ENCODE measurements at places on chromosomes 5 and 9. TPM values are rescaled to one million over a fixed set of nuclear protein-coding genes. Genes with fewer than 3 reads are reported as not detected.

RBM27 gene
- 25.3 TPM for total RNA-seq

IRX1 gene
- not detected for total RNA-seq

SPINK13 gene
- total RNA-seq, result not detected

KDM3B gene
- total RNA-seq, result 69.6 TPM

DNA sequence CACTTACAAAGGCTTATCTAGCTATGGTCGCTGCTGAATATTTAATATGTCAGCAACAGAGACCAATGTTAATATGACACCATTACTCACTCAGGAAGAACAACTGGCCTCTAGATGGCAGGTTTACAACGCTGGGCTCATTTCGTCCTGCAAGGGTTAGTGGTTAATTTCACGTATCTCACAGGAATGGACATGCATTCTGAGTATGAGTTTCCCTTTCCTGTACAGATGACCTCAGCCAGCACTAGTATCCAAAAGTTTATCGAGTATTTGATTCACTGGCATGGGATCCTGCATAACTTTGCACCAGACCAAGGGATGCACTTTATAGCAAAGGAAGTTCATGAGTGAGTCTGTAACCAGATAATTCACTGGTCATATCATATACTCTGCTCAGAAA lies 8.7 kb upstream of the TRPC7 start:
- H3K27me3 ChIP-seq, result no peaks in the 10 kb centered on the region
- no peak overlapping the region for H3K4me3 ChIP-seq
- H3K36me3 ChIP-seq, result no peaks in the 10 kb centered on the region
- no peak overlapping the region for H3K27ac ChIP-seq
- no peaks in the 10 kb centered on the region for H3K4me1 ChIP-seq
- no peak for DNase-seq

DNA sequence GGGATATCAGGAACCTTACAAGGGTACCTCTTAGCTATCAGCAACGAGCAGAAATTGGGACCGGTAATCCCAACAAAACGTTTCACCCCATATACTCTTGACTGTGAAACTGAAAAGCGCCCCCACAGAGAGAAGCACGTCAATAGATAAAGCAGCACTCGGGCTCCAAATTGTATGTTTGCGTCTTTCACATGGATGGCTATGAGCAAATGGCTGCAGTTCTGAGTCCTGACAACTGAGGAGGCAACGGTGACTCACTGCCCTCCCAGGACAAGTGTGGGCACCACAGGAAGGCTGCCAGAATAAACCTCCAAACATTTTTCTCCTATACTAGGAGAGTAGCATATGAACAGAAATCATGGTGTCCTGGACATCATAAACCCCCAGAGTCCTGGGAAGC lies 36.6 kb downstream of the SEMA4D start:
- no peak overlapping the region for H3K27ac ChIP-seq
- H3K4me3 ChIP-seq, result no peak overlapping the region
- no peaks in the 10 kb centered on the region for H3K4me1 ChIP-seq
- DNase-seq, result no peak
- H3K36me3 ChIP-seq, result no peaks in the 10 kb centered on the region

DNA sequence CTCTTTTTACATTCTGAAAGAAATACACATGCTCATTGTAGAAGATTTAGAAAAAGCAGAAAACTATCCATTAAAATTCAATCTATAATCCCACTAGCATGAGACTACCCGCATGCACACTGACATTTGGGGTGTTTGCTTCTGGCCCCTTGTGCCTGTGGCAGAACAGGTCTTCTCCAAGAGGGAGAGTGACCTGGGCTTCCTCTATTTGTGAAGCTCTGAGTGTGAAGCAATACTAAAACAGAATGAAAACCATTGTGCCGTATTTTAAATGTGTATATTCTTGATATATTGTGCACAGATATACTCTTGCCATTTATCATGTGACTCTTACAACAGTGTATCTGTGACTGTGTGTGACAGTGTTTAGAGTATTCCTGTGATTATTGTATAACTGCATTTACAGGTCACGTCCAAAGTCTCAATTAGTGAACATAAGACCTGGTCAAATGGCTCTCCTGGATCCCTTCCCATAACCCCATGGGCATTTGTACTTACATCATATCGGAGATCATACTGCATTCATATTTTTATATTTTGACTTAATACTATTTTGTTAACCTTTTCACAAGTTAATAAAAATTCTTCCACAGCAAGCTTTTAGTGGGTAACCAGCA lies 14.7 kb upstream of the CPEB4 start:
- DNase-seq, result no peak
- H3K36me3 ChIP-seq, result no peaks in the 10 kb centered on the region
- H3K27me3 ChIP-seq, result no peaks in the 10 kb centered on the region
- H3K4me3 ChIP-seq, result no peak overlapping the region
- H3K27ac ChIP-seq, result no peak overlapping the region
- H3K4me1 ChIP-seq, result no peaks in the 10 kb centered on the region
